ENCODE measurements at places on chromosomes 6 and 20.
A peak's percentile ranks its signal among the peaks of the same experiment; 100 is the strongest.

- DNase-seq = peak; percentile 68
These were observed 8.8 kb downstream of the SYNJ2 start for GRCh38 chr6:157990321-157991066.

DNA sequence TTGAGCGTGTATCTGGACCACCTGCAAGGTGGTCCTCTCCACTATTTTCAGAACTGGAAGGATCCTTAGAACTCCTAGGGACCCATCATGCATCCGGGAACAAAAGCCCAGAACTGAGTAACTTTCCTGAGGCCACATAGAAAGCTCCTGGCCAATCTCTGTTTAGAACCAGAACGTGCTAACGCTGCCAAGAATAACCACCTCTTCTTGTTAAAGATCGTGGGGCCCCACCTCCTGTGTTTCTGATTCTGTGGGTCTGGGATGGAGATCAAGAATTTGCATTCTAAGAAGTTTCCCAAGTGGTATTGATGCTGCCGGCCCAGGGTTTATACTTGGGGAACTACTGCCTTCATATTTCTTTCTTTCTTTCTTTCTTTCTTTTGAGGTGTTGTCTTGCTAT, 13.3 kb downstream of the CD40 start:
- no peak for DNase-seq

- no peak for DNase-seq
These were observed 141.9 kb downstream of the HIVEP2 start for GRCh38 chr6:142803032-142803431.

DNA sequence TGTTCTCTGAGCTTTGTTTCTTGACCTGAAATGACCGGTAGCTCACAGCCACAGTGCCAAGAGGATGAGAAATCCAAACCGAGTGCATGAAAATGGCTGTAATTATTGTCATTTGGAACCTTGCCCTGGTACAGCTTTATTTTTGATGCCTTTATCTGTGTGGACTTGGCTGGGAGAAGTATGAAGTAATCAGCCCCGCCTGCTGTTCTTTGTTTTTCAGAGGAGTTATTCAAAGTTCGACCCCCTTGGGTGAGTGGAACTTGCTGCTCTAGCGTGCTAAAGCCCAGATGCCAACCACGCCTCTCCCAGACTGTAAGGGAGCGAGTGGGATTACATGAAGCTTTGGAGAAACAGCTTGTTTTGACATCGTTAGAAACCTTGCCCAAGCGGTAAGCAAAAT, 48.3 kb downstream of the ECT2L start:
- no peak for DNase-seq

DNA sequence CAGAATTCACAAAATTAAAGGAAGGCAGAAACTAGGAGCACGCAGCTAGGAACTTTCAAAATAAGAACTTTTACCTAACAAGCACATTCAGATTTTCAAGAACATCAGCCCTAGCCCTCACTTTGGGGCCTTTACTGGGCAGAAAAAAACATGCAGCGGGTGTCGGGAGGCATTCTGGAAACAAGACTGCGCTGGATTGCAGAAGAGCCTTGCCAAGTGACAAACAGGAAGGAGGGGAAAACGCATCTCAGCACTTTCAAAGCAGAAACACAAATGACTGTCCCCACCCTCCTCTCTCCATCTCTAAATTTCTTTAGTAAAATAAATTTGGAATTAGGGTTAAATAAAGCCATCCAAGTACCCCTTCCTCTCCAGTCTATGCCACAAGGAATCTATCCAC, 74.6 kb upstream of the RREB1 start:
- no peak for DNase-seq

All from activated CD4-positive, alpha-beta T cell treated with anti-CD3 and anti-CD28 coated beads for 36 hours (primary cell).